Natural killer cell (primary cell): ENCODE measurements at places on chromosomes 1 and 21.
A peak's percentile ranks its signal among the peaks of the same experiment; 100 is the strongest.

- DNase-seq: peak; percentile 61
- H3K27ac ChIP-seq: peak overlapping the region; percentile 82
- no peaks in the 10 kb centered on the region for H3K36me3 ChIP-seq
- peak overlapping the region; percentile 62 for H3K4me3 ChIP-seq
These were observed 1.1 kb downstream of the ERO1B start for GRCh38 chr1:236280438-236281197.

GRCh38 chr1:112869895-112870294 lies 86.1 kb downstream of the SLC16A1 start:
- no peak overlapping the region for H3K27ac ChIP-seq
- no peaks in the 10 kb centered on the region for H3K4me1 ChIP-seq
- no peak overlapping the region for H3K4me3 ChIP-seq

DNA sequence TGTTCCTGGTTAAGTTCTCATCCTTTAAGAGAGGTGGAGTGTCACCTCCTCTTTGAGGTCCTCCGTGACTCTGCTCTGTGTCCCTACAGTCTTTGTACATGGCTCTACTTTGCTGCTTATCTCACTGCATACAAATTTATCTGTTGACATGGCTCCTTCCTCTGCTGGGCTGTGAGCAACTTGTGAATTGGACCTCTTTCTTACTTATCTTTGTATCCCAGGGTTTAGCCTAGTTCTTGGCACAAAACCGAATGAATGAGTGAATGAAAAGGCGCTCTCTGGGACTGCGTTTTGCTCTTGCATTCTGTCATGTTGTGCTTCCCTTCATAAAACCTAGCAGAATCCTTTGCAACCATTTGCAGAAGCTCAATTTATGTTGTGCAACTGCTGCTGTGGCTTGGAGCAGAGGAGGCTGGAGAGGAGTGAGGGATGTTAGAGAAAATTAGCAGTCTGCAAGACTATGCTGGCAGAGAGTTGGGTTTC lies 12.4 kb downstream of the SLC26A9 start:
- H3K4me3 ChIP-seq: no peak overlapping the region
- H3K27ac ChIP-seq: no peak overlapping the region
- H3K4me1 ChIP-seq: no peaks in the 10 kb centered on the region
- no peak for DNase-seq

GRCh38 chr1:243549108-243549507 lies 293.3 kb downstream of the SDCCAG8 start:
- no peaks in the 10 kb centered on the region for H3K4me1 ChIP-seq
- H3K27me3 ChIP-seq: no peaks in the 10 kb centered on the region
- H3K36me3 ChIP-seq: peaks cover 12% of the 10 kb centered on the region
- H3K27ac ChIP-seq: no peak overlapping the region
- DNase-seq: no peak

GRCh38 chr1:207890136-207890738 lies 20.7 kb downstream of the CD34 start:
- H3K27me3 ChIP-seq: no peaks in the 10 kb centered on the region
- no peak overlapping the region for H3K27ac ChIP-seq
- DNase-seq: no peak
- peaks cover 11% of the 10 kb centered on the region for H3K4me1 ChIP-seq
- H3K4me3 ChIP-seq: no peak overlapping the region

GRCh38 chr1:25657121-25657882 lies 40.7 kb downstream of the MAN1C1 start:
- H3K36me3 ChIP-seq: no peaks in the 10 kb centered on the region
- H3K27ac ChIP-seq: no peak overlapping the region
- DNase-seq: peak; percentile 47
- no peaks in the 10 kb centered on the region for H3K27me3 ChIP-seq

GRCh38 chr1:158068918-158069317 lies 75.5 kb downstream of the KIRREL1 start:
- no peaks in the 10 kb centered on the region for H3K4me1 ChIP-seq
- H3K27me3 ChIP-seq: no peaks in the 10 kb centered on the region
- H3K27ac ChIP-seq: no peak overlapping the region
- DNase-seq: no peak

DNA sequence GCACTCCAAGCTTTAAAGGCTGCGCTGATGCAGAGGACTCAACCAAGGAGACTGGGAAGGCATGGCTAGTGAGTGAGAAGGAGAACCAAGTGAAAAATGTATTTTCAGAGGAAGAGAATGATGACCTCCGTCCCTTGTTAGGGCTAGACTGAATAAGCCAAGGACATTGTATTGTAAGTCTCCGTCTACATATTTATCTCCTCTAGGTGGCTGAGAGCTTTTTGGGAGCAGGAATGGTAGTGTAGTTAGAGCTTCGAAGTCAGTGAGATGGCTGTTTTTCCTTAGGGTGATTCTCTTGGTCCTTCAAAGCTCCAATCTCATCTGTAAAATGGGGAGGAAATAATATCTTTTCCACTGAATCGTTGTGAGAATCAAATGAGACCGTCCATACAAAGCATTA lies 37.6 kb downstream of the ZBTB40 start:
- H3K27ac ChIP-seq: no peak overlapping the region
- H3K4me3 ChIP-seq: no peak overlapping the region
- no peaks in the 10 kb centered on the region for H3K27me3 ChIP-seq
- H3K36me3 ChIP-seq: peaks cover 19% of the 10 kb centered on the region

DNA sequence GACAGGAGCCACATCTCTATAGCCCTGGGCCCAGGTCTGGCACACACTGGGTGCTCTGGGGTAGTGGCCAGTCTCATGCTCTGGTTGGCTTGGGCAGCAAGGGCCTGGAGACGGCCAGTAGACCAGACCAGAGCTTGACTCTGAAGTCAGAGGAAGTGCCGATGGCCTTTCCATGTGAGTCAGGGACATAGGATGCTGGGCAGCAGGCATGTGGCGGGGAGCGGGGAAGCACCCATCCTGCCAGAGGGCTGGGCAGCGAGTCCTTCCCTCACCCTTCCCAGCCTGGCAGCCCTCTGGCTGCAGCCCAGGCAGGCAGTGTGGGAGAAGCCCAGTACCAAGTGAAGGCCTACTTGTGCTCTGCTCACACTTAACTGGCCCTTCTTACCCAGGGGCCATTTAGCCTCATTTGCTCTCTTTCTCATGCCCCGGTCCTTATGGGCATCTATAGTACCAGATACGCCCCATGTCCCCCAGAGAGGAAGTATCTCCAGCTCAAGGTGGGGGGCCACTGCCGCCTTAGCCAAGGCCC lies 3.3 kb downstream of the GPR153 start:
- H3K27ac ChIP-seq: no peak overlapping the region
- no peaks in the 10 kb centered on the region for H3K36me3 ChIP-seq
- peaks cover 2% of the 10 kb centered on the region for H3K27me3 ChIP-seq
- no peak overlapping the region for H3K4me3 ChIP-seq
- H3K4me1 ChIP-seq: peaks cover 21% of the 10 kb centered on the region

- no peaks in the 10 kb centered on the region for H3K27me3 ChIP-seq
- DNase-seq: no peak
- no peak overlapping the region for H3K27ac ChIP-seq
- no peak overlapping the region for H3K4me3 ChIP-seq
- peaks cover 16% of the 10 kb centered on the region for H3K4me1 ChIP-seq
These were observed 1.5 kb downstream of the SPATC1L start for GRCh38 chr21:46182548-46183336.

DNA sequence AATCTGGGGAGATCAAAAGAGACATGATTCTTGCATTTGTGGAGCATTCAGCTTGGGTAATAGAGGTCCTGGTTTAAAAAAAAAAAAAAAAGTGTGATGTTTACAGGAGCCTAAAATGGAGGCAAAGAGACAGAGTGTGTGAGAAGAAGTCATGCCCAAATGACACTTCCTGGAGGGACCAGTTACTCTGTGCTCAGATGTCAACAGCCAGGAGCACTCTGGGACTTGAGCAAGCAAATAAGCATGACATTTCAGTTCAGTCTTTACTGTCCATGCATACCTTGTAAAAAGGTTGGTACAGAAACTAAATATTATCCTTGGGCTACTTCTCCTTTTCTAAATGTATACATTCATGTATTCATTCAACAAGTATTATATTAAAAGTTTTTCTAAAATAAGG lies 25.2 kb upstream of the ADGRL2 start:
- no peaks in the 10 kb centered on the region for H3K36me3 ChIP-seq
- no peak for DNase-seq
- H3K27ac ChIP-seq: no peak overlapping the region
- H3K27me3 ChIP-seq: no peaks in the 10 kb centered on the region

DNA sequence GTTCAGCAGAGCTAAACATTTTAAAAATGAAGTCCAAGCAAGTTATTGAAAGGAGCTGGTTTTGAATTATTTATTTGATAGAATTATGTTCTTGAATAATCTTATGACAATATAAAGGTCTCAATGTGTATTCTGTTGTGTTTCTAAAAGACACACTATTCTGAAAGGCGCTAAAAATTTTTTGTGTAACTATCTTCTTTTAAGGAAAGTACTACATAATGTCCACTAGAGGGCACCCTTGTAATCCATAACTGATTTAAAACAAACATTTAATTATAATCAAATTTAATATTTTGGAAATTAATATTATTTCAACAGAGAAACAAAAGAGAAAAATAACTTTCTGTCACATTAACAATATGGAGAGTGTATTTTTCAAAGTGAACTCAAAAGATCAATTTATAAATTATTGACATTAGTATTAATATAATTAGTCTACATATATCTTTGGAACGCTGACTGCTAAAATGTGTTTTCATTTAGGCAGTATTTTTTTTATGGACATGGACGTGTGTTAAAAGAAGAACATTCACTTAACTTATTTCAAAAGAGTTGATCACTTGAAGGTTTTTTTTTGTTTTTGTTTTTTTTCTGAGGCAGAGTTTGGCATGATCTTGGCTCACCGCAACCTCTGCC lies 248.4 kb downstream of the DENND1B start:
- H3K4me1 ChIP-seq: no peaks in the 10 kb centered on the region
- H3K4me3 ChIP-seq: no peak overlapping the region
- peak; percentile 64 for DNase-seq
- no peaks in the 10 kb centered on the region for H3K27me3 ChIP-seq
- no peaks in the 10 kb centered on the region for H3K36me3 ChIP-seq
- H3K27ac ChIP-seq: no peak overlapping the region

GRCh38 chr1:99003581-99004253 lies 944 bp downstream of the PLPPR5 start:
- no peak for DNase-seq
- H3K4me3 ChIP-seq: no peak overlapping the region
- H3K4me1 ChIP-seq: peaks cover 12% of the 10 kb centered on the region
- no peak overlapping the region for H3K27ac ChIP-seq
- peaks cover 18% of the 10 kb centered on the region for H3K27me3 ChIP-seq
- H3K36me3 ChIP-seq: no peaks in the 10 kb centered on the region

DNA sequence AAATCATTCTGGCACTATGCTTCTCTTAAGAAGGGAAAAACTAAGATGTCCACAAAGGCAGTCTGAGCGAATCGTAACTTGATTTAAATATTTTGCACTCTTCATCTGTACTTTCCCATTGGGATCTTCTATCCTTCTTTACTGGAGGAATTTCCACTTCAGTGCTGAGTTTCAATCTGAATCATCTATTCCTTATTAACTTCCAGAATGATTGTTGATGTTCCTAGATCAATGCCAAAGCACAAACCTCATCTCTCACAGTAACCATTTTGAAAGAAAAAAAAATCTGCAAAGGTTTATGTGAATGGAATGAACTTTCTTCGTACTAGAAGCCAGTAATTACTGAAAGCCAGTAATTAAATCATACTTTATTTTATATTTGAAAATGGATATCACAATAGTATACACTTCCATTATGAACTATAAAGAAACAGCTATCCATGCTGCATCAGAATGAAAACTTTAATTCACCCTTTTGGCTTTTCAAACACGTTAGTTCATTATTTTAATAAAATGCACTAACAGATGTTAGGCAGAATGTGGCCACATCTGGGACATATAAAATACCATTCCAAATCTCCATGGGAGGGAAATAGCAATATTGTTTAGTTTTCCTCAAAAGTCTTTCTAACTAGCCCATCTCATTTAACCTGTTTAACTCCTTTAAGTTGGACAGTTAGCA lies 5.5 kb upstream of the RNF2 start:
- no peak overlapping the region for H3K27ac ChIP-seq
- no peak overlapping the region for H3K4me3 ChIP-seq
- H3K4me1 ChIP-seq: no peaks in the 10 kb centered on the region

- peaks cover 32% of the 10 kb centered on the region for H3K36me3 ChIP-seq
- H3K4me3 ChIP-seq: no peak within 1 kb of the TSS
- peaks cover 16% of the 10 kb centered on the region for H3K4me1 ChIP-seq
- no peak within 1 kb of the TSS for H3K27ac ChIP-seq
These were observed at the start of gene PAQR6 for GRCh38 chr1:156247460-156248322. Gene PAQR6, minus strand, starts transcription at chr1:156248056. Its CDS starts 1,325 bp downstream, at chr1:156246731.

GRCh38 chr1:8460784-8461183 lies 142.9 kb downstream of the SLC45A1 start:
- H3K27me3 ChIP-seq: no peaks in the 10 kb centered on the region
- H3K36me3 ChIP-seq: no peaks in the 10 kb centered on the region
- no peak overlapping the region for H3K4me3 ChIP-seq
- no peak overlapping the region for H3K27ac ChIP-seq
- H3K4me1 ChIP-seq: no peaks in the 10 kb centered on the region

DNA sequence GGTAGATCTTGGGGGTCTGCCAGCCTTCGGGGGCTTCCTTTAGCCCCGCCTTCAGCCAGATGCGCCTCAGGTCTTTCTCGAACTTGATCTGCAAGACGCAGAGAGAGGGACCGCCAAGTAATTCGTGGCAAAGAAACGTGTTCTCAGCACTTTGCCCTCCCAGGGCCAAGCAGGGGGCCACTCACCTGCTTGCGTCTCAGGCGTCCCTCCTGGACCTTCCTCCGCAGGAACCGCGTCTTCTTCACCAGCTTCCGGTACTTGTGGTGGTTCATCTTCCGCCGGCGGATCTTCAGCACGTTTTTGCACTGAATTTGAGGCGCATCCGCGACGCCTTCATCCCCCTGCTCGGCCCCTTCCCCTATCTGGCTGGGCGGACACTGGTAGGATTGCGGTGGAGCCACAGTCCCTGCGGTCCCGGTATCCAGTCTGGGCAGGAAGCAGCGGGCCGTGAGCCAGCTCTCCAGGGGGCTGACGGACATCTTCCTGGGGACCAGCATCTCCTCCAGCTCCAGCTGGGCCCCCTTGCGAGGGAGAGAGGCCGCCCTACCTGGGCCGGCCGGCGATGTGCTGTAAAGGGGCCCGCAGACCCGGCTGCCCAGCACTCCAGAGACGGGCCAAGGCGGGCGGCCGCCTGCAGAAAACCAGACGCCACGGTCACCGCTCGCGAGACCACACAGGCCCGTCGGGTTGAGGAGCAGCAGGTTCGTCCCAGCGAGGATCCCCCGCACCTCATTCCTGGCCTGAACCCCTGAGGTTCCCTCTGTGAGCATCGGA lies 1.0 kb downstream of the AURKAIP1 start:
- H3K36me3 ChIP-seq: peaks cover 9% of the 10 kb centered on the region
- peak overlapping the region; percentile 80 for H3K4me3 ChIP-seq
- no peak for DNase-seq
- H3K4me1 ChIP-seq: peaks cover 49% of the 10 kb centered on the region

DNA sequence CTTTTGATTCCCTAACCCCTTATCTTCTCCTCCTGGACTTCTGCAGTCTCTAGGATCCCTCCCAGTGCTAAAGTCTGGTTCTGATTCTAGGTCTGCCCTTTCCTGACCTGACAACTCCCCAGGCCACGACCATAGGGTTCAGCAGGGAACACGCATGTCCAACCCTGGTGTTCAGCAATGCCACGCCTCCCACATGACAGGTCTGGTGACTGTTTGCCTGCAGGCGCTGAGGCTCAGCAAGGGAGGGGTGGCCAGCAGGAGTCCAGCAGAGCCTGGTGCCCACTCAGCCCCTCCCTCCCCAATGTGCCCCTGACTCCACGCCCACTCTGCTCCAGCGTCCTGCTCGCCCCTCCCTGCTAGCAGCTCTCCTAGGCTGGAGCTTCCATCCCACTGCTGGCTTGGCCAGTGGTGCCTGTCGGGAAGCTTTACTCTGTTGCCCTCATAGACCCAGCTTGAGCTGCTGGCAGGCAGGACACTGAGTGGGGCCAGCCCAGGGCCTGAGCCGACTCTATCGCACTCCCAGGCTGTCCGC lies 17.3 kb downstream of the SLC9A1 start:
- H3K27ac ChIP-seq: peak overlapping the region; percentile 94
- H3K4me1 ChIP-seq: peaks cover 26% of the 10 kb centered on the region
- no peak overlapping the region for H3K4me3 ChIP-seq
- no peak for DNase-seq
- H3K27me3 ChIP-seq: no peaks in the 10 kb centered on the region
